Activated CD8-positive, alpha-beta memory T cell treated with anti-CD3 and anti-CD28 coated beads for 1 hour (primary cell): ENCODE measurements at places on chromosomes 1 and 21.
A peak's percentile ranks its signal among the peaks of the same experiment; 100 is the strongest.

DNA sequence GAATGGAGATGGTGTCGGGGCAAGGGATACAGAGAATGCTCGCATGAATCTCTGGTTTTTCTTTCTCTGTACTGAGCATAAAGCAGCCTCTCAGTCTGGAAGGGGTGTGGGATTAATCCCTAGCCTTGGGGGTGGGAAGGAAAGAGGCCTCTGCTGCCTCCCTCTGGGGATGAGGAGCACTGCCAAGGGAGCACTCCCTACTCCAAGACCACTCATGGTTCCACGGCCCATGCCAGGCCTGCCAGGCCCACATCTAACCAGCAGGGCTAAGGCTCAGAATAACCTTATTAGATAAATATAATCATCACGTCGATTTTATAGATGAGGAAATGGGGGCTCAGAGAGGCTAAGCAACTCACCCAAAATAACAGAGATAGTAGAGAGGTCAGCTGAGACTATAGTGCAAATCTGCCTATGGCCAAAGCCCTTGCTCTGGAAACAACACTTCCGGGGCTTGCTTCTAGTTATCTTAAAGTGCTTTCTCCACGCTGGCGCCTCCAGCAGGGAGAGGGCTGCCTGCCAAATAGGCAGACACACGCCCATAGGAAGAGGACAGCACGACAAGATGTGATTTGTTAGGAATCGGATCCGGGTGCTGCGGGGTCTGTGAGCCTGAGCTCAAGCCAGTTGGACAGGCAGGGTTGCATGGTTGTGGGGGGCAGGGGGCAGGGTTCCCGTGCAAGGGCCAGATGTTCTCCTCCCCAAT, 522 bp downstream of the TEX35 start:
- no peak for DNase-seq

DNA sequence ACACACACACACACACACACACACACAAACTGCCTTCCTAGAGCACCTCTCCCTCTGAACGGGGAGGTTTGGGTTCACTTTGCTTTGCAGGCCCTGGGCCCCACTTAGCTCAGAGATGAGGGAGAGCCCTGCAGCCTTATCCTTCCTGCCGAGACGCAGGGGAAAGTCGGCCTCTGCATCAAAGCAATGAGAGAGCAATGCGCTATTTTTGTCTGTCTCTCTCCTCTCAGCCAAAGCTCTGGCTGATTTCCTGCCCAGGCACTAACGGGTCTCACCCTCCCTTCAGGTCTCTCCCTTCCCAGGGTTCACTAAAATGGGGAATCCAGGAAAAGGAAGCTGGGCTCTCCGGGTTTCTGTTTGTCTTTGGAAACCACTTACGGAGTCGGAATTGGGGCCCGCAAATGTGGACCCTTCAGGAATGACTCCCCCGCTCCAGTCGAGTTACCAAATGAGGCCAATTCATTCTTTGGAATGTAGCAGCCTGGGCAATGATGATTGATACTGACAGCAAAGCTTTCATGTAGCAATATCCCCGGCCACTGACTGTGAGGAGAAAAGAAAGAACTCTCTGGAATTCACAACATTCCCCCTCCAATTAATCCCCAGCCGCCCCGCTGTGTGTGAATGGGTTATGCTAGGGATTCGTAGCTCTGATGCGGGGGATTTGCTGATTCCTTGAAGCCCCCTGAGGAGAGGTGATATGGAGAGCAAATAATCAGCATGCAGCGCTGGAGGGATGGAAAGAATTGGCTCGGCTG, 61.5 kb upstream of the WLS start:
- no peak for DNase-seq

DNA sequence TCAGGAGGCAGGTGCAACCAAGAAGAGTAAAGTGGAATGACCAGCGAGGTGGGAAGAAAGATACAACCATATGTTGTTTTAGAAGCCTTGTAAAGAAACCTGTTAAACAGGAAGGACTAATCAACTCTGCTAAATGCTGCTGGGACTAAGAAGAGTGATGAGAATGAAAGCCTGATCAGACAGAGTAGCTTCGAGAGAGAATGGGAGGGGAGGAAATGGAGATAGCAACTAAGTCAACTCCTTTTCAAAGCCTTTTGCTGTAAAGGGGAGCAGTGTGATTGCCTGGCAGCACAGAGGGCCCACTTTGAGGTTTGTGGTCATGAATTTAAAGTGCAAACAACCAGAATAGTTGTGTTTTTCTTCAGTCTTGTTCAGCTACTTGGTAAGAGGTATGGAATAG, 31.4 kb downstream of the SLC30A7 start:
- DNase-seq = no peak

GRCh38 chr1:24110642-24111261, 1.2 kb downstream of the MYOM3 start:
- DNase-seq = no peak

- DNase-seq = no peak
These were observed 20.8 kb upstream of the EFNA1 start for GRCh38 chr1:155106862-155107261.

DNA sequence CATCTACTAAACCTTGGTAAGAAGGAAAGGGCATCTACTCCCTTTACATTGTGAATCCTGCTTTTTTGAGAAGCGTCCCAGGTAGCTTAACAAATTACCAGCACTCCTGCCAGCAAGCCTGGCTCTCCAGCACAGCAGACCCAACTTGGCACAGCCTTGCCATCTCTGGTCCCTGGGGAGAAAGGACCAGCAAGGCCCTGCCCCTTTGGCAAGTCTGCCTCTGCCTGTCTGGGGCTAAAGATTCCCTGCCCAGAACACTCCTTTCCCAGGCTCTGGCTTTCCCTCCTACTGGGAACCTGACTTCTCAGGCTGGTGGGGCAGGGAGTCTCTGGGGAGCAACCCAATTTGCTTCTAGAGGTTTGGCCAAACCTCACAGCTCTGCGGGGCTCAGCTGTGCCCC, 68.5 kb downstream of the ATP2B4 start:
- no peak for DNase-seq

GRCh38 chr1:151369621-151370048, 2.9 kb downstream of the SELENBP1 start:
- DNase-seq = no peak

GRCh38 chr1:6256645-6257044, 4.3 kb downstream of the GPR153 start:
- no peak for DNase-seq

- peak; percentile 85 for DNase-seq
These were observed at the start of gene GNB1 for GRCh38 chr1:1890506-1891348. GNB1 (minus strand) TSS chr1:1891087; CDS start chr1:1825453, 65,634 bp downstream.

- DNase-seq = no peak
These were observed 12.9 kb downstream of the PLEKHM2 start for GRCh38 chr1:15696956-15697521.

GRCh38 chr1:44029260-44029910, 1.9 kb downstream of the SLC6A9 start:
- DNase-seq = no peak

GRCh38 chr1:87294633-87295032, 34.0 kb upstream of the LMO4 start:
- no peak for DNase-seq

DNA sequence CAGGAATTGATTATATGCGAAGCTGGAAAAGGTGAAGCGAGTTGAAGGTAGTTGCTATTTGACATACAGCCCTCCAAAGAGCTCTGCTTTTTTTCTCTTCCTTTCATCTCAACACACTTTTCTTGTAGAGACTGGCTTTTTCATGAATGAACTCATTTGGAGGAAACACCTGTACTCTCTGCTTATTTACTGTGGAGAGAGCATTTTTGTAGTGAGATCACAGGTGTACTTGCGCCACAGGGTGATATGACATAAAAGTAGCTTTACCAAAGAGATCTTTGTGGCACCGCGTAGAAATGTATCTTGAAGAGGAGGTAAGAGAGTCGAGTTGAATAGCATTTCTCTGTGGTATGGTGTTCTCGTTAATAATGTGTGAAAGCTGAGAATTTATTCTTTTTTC, 187.6 kb downstream of the VPS13D start:
- DNase-seq = no peak

- no peak for DNase-seq
These were observed 37.4 kb downstream of the POFUT2 start for GRCh38 chr21:45250272-45250671.

DNA sequence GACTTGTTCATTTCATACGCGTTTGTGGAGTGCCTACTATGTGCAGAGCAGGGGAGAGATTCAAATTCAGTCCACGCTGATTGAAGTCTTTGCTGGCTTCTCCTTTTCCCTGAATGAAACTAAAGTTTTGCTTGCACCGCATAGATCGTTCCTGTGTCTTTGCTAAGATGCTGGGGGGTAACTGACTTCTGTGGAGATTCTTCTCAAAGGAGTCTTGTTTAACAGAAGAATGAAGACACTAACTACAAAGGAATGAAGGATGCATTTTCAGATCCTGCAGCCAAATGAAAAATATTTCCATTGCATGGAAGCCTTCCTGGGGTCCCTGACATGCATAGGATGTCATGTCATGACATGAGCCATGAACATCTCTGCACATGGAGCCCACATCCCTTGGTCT, 26.9 kb upstream of the H6PD start:
- no peak for DNase-seq

DNA sequence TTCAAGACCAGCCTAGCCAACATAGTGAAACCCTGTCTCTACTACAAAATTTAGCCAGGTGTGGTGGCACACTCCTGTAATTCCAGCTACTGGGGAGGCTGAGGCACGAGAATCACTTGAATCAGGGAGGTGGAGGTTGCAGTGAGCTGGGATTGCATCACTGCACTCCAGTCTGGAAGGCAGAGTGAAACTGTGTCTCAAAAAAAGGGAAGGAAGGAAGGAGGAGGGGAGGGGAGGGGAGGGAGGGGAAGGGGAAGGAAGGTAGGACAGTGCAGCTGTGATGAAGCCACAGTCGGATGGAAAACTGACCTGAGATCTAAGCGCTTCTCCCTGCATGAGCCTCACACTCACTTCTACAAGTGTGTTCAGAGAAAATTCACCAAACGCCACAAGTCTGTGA, 22.0 kb upstream of the FHAD1 start:
- no peak for DNase-seq

DNA sequence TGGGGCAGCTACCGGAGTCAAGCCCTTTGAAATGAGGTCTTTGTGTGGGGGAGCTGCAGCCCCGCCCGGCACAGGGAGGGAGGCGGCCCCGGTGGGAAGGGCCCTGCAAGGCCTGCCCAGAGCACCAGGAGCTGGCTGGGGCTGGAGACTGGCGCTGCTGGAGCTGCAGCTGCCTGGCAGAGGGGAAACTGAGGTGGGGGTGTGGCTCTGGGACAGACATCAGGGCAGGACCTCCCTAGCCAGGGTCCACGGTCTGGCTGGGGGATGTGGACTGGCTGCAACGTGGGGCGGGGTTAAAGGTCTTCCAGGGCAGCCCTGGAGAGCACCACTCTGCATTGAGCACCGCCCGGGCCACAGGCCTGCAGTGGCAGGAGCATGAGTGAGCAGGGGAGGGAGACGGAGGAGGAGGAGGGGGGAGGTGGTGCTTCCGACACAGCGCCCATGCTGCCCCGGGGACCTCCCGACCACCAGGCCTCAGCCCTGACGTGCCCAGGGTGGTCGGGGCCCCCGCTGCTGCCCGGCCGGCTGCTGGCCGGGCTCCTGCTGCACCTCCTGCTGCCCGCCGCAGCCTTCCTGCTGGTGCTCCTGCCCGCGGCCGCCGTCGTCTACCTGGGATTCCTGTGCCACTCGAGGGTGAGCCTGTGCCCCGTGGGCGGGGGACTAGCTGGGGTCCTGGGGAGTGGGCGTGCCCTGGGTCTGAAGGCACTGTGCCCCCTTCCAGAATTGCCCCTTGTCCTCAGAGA, 4.8 kb upstream of the ANKRD65 start:
- DNase-seq = no peak

- DNase-seq = no peak
These were observed 32.9 kb upstream of the IL12RB2 start for GRCh38 chr1:67274623-67275325.

DNA sequence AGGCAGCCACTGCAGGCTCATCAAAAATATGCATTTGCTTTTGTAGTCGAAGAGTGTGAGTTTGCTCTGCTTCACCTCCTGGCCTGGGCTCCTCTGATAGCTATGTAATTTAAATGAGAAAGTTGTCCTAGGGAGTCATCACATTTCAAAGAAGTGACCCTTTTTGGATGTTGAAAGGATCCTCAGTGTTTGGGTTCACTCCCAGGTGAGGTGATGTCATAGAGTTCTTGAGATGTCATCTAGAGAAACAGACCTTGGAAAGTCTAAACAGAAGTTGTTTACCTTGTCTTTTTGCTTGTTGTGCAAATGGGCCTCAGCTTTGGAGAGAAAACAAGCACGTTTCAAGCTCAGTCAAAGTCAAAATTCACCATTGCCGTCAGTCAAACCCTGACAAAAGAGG, 92.0 kb upstream of the BARHL2 start:
- DNase-seq = no peak
